Transverse colon (tissue), 4 donors: ENCODE measurements at places on chromosomes 6 and 20. TPM values are rescaled to one million over a fixed set of nuclear protein-coding genes. Genes with fewer than 3 reads are reported as not detected.
A peak's percentile ranks its signal among the peaks of the same experiment; 100 is the strongest.

GRCh38 chr6:139850512-139850911 is 476.1 kb upstream of the CITED2 start:
- DNase-seq = no peak

DNA sequence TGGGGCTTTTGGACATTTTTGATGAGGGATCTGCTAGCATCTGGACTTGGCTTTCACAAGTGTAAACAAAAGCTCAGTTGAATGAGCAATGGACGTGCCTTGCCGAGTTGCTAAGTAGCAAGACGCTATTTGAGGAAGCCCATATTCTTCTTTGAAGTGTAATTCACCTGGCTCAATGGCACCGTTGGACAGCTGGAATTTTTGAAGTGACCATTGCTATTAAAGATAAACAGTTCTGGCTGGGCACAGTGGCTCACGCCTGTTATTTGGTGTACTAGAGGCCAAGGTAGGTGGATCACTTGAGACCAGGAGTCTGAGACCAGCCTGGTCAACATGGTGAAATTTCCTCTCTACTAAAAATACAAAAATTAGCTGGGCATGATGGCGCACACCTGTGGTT is 88.8 kb upstream of the SOX4 start:
- no peak for DNase-seq

LRP11 gene
- 2.2 TPM for total RNA-seq

DNA sequence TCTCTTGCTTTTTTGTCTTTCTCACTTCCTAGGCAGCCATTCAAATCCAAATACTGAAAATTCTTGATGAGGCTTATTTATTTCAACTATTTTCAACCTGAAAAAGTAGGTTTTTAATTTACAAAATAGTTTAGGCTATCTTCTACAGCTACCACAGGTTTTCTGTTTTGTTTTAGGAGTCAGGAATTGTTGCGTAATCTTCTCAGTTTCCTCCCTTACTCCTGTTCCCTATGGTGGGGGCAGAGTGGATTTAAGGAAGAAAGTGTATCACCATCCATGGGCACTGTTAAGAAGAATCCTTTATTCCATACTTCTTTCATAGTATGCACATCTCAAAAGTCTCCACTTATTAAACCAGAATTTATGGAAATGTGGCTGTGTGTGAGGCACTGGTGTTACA is 182.4 kb downstream of the KHDC1L start:
- no peak for DNase-seq

- no peak for DNase-seq
Measured at GRCh38 chr6:149500096-149500495, 15.3 kb upstream of the ZC3H12D start.

DNA sequence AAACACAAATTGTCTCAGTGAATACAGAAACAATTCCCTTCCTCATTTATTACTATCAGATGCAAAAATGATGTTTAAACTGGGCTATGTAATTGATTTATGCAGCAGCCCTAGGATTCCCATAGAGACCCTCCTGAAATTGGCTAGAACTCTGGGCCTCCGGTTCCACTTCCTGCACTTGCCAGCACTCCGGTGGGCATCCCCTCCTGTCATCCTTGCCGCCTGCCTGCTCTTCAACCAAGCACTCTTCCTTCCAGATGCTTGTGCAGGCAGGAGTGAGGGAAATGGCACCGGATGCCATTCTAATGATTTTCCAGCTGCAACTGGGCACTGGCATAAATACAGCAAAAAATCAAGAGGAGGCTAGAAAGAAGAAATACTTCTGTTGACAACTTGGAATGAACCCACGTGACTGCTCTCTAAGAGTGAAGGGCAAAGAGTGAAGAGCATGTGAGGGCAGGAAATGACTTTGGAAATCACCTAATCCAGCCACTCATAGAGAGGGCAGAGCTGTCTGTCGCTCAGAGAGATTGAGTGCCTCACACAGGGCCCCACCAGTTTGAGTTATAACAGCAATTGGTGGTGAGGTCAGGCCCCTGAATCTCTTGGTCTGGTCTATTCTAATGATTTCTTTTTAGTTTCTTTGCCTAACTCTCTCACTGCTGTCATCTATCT is 3.7 kb upstream of the NEDD9 start:
- DNase-seq = no peak

LY6G6C gene
- not detected for total RNA-seq

DNA sequence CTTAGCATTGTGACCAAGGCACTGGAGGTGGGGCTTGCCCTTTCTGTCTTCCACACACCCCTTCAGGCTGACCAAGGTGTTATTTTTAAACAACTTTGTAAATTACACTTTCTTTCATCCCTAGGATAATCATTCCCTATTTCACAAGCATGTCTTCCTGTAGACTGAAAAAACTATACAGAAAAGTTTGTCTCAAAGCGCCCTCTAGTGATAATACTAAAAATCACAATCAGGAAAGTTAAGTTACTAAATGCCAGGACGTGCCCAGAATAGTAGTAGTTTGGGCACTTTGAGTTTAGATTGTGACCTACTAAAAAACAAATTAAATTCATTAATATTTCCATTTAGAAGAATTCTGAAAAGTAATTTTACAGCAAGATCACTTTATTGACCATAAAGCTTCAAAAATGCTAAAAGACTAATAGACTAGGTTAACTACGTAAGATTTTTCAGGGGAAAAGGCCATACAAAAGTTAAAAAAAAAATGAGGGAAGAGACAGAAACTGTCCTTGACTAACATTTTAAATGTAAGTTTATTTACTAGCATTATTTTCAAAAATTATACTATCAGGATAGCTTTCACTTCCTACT is 123.3 kb upstream of the DUSP22 start:
- no peak for DNase-seq

- DNase-seq = no peak
Measured at GRCh38 chr6:64482631-64483030, 847.0 kb downstream of the PHF3 start.

CASS4 gene
- total RNA-seq = 1.1 TPM

CRISP3 gene
- not detected for total RNA-seq

NKAIN2 gene
- total RNA-seq = not detected

- peak; percentile 83 for DNase-seq
Measured at GRCh38 chr6:131949909-131950766, 1.0 kb downstream of the CCN2 start.

GRCh38 chr6:165967810-165968407 is 199.7 kb downstream of the TBXT start:
- DNase-seq = no peak

- no peak for DNase-seq
Measured at GRCh38 chr20:5153152-5153467, 26.3 kb downstream of the CDS2 start.

HSPA1A gene
- total RNA-seq = 192 TPM

GRCh38 chr20:44223721-44224120 is 13.2 kb upstream of the OSER1 start:
- peak; percentile 63 for DNase-seq

DNA sequence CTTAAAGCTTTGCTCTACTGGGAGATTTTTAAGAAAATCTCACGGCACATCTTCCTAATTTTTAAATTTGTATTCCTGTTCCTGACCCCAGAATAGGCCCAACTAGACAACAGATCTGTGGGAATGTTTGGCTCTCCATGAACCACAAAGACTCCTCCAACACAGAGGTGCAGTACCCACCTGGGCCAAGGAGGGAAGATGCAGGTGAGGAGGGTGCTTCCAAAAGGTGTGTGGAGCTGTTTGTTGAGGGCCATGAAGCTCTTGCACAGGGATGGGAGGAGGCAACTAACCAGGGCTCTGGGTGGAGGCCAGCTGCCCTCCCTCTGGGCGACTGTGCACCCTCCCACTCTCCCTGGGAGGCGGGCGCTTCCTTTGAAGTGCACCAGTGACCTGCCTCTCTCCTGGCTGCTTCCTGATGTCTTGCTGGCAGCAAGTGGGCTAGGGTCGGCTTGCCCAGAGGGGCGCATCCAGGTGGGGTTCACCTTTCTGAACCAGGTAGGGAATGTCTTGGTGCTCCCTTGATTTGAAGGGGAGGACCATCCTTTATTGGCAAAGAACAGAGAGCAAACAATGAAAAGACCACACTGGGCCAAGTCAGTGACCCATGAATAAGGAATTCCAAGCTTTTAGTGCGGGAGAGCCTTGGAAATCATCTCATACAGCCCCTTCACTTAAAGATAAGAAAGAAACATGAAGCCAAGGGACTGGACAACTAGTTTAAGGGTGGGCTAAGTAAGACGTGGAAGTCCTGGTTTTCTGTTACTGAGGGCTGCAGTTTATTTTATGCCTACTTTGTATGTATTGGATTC is 76.0 kb downstream of the ANKRD6 start:
- DNase-seq = no peak

DNA sequence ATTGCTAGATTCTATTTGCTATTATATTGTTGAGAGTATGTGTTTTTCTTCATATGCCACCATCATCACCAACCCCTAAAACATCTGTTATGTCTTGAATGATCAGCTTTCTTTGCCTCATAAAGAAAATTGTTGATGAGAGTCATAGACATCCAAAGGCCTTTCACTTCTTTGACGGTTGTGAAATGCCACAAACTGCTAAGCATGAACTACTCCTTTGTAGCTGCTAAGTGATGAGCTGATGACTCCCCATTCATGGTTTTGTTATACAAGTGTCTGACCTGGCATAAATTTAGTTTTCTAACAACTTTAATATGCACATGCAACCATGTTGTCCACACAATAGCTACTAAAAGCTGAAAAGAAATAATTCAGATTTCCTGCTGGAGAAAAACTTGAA is 684 bp upstream of the MED23 start:
- no peak for DNase-seq

- DNase-seq = no peak
Measured at GRCh38 chr6:31272436-31272835, 544 bp upstream of the HLA-C start.

ID4 gene
- total RNA-seq = 5.7 TPM

- DNase-seq = no peak
Measured at GRCh38 chr6:79467716-79468115, 69.5 kb downstream of the LCA5 start.

GRCh38 chr20:44967207-44967807 is 995 bp downstream of the STK4 start:
- DNase-seq = peak; percentile 40

GRCh38 chr6:13422681-13423221 is 64.6 kb downstream of the GFOD1 start:
- DNase-seq = no peak

DNA sequence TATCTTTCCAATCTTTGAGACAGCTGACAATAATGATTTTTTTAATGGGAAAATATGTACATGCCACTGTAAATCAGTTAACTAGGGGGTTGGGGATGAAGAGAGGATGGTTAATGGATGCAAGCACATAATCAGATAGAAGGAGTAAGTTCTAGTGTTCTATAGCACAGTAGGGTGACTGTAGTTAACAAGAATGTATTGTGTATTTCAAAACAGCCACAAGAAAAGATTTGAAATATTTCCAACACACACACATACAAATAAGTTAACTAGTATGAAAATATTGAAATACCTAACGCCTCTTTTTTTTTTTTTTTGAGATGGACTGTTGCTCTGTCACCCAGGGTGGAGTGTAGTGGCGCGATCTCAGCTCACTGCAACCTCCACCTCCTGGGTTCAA is 153.4 kb upstream of the SALL4 start:
- DNase-seq = no peak

DPPA5 gene
- total RNA-seq = not detected

DEFB124 gene
- not detected for total RNA-seq

SAMHD1 gene
- 57.7 TPM for total RNA-seq

DNA sequence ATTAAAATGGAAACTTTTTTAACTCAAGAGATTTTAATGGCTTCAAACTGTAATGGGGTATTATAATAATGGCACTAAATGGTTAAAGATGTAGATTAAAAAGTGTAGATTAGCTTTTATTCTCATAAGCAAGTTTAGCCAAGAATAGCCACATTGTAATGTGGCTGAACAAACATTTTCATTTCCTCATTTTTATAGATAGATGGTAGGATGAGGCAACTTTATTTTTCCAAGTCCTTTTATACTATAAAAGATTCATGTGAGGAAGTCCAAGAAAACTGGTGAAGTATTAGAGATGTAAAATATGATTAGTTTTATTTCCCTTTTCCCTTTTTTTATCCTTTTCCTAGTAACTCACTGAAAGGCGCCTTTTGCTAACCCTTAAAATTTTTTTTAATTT is 88.8 kb downstream of the ATRN start:
- DNase-seq = no peak

DNA sequence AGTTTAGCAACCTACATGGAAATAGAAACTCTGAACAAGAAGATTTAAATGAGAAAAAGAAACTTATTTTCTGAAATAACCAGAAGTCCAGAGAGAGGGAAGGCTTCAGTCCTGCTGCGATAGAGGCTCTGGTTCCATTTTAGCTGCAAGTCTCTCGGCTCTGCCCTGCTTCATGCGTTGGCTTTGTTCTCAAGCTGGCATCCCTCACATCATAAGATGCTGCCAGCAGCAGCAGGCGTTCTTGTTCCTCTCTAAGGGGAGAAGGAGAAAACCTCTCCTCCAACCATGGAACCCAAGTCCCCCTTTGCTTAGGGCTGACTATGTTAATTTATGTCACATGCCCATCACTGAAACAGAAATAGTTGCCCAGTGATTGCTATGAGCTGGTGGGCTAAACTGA is 46.4 kb upstream of the PMEPA1 start:
- no peak for DNase-seq

- no peak for DNase-seq
Measured at GRCh38 chr6:2960935-2961334, 10.4 kb downstream of the SERPINB6 start.

SLC17A1 gene
- total RNA-seq = not detected
